ENCODE measurements at places on chromosomes 7 and 10. TPM values are rescaled to one million over a fixed set of nuclear protein-coding genes. Genes with fewer than 3 reads are reported as not detected.
A peak's percentile ranks its signal among the peaks of the same experiment; 100 is the strongest.

The TMEM176A gene
- total RNA-seq: not detected

The ZNF365 gene
- total RNA-seq: not detected

The SAP25 gene
- 30.0 TPM for total RNA-seq

The C10orf62 gene
- not detected for total RNA-seq

The PKD1L1 gene
- total RNA-seq: 0.11 TPM

DNA sequence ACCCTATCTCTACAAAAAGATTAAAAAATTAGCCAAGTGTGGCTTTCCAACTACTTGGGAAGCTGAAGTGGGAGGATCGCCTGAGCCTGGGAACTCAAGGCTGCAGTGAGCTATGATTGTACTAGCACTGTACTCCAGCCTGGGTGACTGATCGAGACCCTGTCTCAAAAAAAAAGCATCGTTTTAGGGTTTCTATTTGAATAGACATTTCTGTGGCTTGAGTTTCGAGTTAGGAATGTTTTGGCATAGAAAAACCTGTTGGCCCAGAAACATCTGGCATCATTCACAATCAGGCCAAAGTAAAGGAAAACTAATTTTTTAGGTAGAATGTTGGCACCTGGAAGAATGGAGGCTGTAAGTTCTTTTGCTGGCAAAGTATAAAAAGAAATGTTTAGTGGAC, 72.4 kb downstream of the AUTS2 start:
- DNase-seq: no peak

DNA sequence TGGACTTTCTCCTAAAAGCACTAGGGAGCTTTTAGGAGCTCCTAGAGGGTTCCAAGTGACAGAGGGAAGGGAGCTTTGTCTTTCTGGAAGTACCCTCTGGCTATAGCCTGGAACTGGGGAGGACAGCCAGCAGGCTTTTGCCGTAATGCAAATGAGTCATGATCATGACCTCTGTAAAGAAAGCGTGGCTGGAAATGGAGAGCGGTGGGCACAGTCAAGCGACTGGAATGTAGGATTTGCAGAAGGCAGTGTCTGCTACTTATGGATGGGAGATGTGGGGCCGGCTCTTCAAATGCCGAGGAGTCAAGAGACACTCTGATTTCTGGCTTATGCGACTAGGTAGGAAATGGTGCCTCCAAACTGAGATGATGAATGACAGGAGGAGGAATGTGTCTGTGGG, 34.6 kb upstream of the PLPP4 start:
- no peak for DNase-seq

DNA sequence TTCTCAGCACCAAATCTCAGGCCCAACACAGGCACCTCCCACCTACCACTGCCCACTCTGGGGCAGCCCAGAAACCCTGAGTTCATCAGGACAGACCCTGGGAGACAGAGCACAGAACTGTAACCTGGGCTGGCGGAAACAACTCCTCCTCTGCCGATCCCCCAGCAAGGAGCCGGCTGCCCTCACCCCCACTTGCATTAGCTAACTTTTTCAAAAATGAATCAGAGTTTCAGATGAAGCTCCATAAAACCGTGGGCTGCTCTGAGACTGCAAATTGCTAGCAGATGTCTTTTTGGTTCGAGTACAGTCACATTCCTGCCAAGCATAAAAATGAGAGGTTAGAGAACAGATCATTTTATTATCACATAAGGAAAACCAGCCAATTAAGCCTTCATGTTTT, 93.4 kb upstream of the PARD3 start:
- DNase-seq: no peak

DNA sequence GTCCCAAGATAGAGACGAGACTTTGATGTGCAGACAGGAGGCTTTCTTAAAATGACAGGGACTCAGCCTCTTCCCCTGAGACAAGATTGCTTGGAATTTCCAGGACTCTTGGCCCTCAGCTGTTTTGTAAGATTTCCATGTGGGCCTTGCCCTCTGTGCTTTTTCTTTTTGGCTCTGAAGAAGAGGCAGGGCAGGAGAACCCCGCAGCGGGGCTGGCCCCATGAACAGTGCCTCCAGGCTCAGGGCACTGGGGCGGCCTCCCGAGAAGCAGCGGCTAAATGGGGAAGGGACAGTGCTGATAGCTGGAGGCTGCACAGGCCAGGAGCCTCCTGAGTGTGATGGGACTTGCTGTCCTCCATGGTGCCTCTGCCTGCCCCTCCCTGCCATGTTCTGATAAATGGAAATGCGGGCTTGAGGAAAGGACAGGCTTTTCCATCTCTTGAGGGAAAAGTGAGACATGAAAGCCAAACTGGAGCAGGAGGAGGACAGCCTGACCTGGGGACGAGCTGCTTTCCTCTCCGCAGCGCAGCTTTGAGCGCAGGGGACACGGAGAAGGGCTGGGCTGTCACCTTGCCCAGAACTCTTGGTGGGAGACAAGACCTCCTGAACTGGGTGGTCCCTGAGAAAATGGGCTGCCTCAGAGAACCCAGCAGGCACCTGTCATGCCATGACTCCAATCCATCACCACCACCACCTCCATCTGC, 12.1 kb downstream of the SAP25 start:
- no peak for DNase-seq

DNA sequence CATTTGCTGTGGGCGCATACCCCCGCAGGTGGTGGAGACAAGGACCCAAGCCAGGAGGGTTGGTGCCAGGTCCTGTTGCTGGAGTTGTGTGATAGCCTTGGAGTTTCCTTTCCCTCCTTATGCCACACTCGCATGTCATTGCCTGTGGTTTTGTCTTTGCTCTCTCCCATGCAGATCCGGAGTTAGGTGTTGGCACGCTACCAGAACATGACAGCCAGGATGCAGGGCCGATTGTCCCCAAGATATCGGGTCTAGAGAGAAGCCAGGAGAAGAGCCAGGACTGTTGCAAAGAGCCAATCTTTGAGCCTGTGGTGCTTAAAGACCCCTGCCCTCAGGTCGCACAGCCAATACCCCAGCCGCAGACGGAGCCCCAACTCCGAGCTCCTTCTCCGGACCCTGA, 369.2 kb upstream of the GALNT17 start:
- DNase-seq: no peak

DNA sequence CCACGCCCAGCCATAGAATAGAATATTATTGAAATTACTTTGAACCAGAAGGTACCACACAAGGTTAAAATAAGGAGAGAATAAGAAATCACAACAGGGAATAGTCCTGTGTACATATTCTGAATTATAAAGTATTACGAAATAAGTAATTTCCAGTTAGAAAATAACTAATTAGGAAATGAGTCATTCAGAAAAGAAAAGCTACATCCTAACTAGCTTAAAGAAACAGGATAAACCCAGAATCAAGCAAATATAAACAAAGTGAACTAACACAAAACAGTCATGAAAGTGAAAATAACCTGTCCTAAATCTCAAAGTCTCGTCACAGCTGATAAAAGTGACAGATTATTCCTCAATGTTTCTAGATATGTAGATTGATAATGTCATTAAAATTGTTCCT, 74.8 kb upstream of the NEBL start:
- DNase-seq: no peak

DNA sequence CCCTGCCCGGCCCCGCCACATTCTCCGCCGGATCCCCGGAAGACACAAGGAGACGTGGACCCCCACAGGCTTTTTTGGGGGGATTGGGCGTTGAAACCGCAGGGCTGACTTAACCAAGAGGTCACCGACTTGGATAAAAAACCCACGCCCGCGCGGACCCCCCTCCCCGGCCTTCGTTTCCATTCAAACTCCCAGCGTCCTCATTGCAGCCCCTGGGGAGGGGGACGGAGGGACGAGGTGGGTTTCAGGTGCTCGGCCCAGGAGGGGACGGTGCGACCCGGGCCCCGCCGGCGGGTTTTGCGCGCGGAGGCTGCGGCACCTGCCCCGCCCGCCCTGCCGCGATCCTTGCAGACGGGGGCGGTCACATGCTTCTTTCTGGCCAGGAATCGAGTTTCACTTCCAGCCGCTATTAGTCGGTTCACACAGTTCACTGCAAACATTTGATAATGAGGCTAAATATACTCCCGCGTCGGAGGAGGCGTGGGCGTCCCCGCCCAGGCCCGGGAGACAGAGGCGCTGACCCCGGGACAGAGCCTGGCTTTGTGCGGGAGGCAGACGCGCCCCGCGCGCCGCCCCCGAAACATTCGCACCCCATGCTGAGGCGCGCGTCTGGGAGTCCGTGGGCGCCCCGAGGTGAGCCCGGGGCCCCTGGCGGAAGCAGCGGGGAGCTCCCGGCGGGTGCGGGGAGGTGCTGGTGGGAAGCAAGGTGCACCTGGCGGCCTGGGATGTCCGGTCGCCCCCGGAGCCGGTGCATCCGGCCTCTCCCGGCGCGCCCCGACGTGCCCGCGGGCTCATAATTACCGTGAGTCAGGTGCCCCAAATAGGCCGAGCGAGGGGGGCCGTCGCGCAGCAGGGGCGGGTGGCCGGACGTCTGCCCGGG, 2.7 kb upstream of the PDGFA start:
- DNase-seq: peak; percentile 44

DNA sequence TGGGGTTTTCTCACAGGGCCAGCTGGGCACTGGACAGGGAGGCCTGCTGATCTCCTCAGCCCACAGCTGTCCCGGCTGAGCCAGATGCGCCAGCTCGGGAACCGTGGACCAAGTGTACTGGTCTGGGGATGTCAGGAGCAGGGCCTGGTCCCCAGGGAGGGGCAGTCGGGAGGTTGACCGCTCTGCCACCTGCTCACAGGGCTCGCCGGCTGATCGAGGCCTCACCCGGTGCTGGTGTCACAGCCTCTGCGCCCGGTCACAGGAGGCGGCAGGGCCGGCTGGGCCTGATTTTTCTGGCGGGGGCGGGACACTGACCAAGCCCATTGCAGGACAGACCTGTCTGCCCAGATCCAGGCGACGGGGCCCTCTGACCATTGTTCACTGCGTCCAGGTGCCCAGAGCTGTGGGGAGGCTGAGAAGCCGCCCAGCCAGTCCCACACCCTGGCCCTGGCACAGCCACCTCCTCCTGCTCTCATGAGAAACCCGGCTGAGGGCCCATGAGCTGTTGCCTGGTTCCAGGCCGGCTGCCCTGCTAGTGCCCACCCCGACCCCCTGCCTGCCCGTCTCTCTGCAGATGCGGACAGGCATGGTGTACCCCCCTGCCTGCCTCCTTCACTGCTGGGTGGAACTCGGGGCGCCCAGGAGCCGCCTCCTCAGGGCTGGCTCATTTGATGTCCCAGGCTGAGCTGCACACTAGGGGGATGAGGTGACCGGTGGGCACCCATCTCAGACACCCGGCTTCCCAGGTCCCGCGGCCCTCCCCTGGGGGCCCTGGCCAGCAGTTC, 3.0 kb upstream of the TMEM184A start:
- no peak for DNase-seq
